ENCODE measurements at places on chromosomes 7 and 10.

DNA sequence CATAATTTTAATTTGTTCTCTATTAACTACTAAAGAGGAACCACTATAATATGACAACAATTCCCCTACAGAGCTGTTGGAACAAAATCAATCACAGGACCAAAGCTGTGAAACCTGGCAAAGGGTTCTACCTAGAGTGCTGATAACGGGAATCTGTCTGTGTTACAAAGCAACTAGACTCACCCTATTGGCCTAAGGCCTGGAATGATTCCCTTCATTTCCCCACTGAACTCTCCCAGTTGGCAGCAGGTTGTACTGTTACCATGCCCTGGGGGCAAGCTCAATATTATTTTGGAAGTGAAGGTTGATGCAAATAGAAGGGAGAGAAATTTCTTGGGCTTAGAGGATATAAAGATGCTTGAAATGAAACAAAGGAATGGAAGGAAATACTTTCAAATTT lies 81.8 kb downstream of the SEMA3A start:
- DNase-seq, result no peak

DNA sequence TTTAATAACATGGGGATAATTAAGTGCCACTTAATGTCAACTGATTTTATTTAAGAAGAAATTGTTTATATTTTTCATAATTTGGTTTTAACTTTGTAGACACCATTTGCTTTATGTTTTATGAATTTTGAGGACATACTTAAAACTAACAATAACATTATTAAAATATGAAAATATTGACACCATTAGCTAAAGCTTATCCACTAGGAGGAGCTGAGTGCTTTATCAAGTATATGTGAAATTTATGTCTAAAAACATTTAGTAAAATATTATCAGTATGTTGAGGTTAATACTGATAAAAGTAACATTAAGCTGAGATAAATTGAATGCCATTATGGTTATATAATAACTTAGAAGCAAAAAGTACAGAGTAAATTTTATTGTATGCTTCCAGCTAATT lies 622.1 kb downstream of the ARL4A start:
- DNase-seq, result no peak

GRCh38 chr7:24604630-24605029 lies 31.4 kb downstream of the PALS2 start:
- no peak for DNase-seq

- no peak for DNase-seq
These were observed 26.7 kb downstream of the SH3PXD2A start for GRCh38 chr10:103828587-103829197.

GRCh38 chr7:92691578-92691977 lies 101.4 kb upstream of the FAM133B start:
- DNase-seq, result peak; percentile 71

DNA sequence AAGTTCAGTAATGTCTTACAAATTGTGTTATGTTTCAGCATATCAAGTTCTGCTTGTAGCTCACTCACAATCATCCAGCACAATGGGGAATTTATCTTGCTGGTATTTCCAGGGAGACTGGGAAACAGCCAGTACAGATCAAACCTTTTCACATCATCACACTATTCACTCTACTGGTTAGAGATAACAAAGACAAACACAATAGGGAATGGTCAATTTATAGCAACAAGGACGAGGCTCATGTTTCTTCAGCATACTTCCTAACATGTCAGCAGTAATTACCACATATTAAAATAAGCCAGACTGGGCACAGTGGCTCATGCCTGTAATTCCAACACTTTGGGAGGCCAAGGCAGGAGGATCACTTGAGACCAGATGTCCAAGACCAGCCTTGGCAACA lies 38.3 kb downstream of the TOMM7 start:
- no peak for DNase-seq
